ENCODE measurements at places on chromosomes 6 and 20. TPM values are rescaled to one million over a fixed set of nuclear protein-coding genes. Genes with fewer than 3 reads are reported as not detected.

Gene ZNF512B
- total RNA-seq, result 7.5 TPM

Gene LY6G6C
- not detected for total RNA-seq

Gene TMEM217
- 4.0 TPM for total RNA-seq

Gene ENTPD6
- total RNA-seq, result 39.4 TPM

Gene JPH2
- 0.54 TPM for total RNA-seq

GRCh38 chr20:289693-290083 is 862 bp downstream of the C20orf96 start:
- DNase-seq, result no peak

DNA sequence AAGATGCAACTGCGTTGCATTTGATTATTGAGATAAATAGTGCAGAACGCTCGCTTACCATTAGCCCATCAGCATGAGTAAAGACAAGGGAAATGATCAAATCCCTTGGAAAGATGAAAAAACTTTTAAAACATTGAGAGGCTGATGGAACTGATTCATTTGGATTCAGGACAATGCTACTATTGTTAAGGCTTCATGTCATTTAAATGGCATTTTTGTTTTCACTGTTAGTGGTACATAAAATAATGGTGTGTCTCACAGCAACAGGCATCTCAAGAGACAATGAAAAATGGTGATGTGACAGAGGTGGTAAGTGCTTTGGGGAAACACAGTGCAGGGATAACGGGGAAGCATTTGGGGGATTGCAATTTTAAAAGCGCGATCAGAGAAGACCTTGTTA is 159.7 kb upstream of the KCNG1 start:
- no peak for DNase-seq

DNA sequence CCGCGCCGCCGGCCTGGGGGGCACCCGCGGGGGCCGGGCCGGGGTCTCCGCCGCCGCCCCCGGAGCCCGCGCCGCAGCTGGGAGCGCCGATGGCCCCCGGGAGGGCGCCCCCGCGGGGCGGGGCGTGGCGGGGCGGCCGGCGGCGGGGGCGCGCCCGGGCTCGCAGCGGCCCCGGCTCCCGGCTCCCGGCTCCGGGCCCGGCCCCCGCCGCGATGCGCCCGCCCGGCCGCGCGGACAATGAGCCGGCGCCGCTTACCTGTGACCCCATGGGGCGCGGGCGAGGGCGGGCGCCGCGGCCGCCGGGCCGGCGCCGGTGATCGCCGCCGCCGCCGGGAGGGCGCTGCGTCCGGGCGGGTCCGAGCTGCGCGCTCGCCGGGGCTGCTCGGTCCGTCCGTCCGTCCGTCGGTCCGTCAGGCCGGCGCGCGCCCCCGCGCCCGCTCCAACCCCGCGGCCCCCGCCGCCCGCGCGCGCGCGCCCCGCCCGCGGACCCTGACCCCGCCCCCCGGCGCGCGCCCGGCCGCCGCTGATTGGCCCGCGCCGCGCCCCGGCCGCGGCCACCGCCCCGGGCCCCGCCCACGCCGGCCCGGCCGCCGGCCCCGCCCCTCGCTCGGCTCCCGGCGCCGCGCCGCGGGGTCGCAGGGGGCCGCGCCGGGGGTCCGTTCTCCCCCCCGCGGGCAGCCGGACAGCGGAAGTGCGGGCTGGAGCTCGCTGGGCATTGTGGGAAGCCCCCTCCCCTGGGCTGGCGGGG is at the start of gene ZBTB46:
Gene ZBTB46, minus strand, starts transcription at position 424 of the 748 bp plus-strand sequence. CDS start 40,507 bp downstream, outside the sequence.
- DNase-seq, result no peak

- DNase-seq, result peak; percentile 4
Measured at GRCh38 chr20:22974354-22974753, 60.8 kb upstream of the SSTR4 start.

- no peak for DNase-seq
Measured at GRCh38 chr6:47414423-47415167, 63.0 kb upstream of the CD2AP start.

- DNase-seq, result peak; percentile 88
Measured at GRCh38 chr20:59207742-59208357, 44.2 kb downstream of the ZNF831 start.

- no peak for DNase-seq
Measured at GRCh38 chr20:43870484-43870883, 44.2 kb upstream of the TOX2 start.

DNA sequence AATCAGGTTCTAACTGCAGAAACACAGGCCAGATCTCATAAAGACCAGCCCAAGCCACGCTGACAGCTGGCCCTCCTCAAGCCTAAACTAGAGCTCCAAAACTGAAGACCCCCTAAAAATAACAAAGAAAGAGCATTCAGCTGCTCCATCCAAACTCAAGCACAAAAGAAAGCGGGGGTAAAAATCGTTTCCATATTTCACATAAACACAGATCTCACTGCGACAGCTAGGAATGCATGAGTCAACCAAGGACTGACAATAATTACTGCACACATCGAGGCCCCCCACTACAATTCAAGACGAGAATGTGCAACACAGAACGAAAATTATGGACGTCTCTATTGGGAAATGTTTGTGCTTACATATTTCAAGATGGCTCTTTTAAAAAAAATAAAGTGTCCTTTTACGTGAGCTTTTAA is 31.1 kb downstream of the CNKSR3 start:
- no peak for DNase-seq

DNA sequence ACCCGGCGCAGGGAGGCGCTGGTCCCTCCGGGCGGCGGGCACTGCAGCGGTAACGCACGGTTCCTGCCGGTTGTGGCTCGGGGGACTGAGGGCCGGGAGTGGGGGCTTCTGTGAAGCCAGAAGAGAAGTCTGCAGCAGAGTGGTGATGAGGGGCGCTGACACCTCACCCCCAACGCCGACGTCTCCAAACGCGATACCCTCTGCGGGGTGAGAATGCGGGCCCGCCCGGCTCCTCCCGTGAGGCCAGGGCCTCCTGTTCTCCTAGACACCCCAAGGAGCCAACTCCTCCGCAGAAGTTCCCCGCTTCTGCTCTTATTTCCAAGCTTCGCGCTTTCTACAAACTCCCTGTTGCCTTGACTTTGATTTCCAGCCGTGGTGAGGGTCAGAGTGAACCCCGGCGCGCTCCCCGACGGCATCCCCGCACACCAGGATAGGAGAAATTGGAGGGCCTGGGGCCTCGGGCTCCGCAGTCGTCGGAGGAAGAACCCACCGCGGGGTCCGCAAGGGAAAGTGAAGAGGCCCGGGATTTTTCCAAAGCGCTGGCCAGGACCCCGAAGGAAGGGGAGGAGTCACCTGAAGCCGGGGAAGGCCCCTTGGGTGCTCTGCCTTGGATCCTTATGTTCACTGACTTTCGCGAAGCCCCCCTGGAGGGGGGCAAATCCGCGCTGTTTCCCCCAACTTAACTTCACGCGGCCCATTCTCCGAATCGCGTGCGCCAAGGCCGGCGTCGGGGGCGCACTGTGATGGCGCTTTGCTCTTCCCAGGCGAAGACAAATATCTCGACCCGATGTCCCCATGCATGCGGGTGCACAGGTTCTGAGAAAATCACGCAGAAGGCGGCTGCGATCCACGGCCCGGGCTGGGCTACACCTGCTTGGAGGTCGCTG is 3.1 kb upstream of the INSM1 start:
- DNase-seq, result peak; percentile 18
